ENCODE measurements at places on chromosomes 5 and 9. TPM values are rescaled to one million over a fixed set of nuclear protein-coding genes. Genes with fewer than 3 reads are reported as not detected.

GRCh38 chr5:71632168-71632567 lies 45.0 kb downstream of the MCCC2 start:
- no peak for DNase-seq

- DNase-seq, result no peak
Measured at GRCh38 chr9:112532427-112532826, 45.8 kb downstream of the KIAA1958 start.

DNA sequence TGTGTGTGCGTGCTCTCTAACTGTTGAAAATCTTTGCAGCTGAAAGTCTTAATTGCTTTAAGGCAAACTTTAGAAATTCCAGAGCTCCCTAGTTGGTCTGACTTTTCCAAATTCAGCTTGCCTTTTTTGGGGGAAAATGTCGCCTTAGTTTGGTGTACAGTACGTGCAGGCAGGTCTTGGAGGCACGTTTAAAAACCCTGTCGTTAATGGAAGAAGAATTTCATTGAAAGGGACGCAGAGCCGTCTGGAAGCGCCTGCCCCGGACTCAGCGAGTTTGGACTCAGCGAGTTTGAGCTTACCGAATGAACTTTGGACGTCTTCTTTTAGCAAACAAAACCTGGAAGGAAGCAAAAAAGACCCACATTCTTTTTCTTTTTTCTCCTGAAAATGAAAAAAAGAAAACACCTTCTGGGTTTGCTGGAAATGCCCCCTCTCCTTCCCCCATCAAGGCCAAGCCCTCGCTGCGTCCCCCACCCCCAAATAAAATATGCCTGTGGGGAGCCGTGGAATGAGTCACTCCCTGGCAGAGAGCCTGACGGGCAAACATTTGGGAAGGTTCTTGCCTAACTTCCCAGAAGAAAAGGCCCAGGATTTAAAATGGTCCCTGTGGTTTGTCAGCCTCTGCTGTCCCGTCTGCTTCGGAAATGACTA lies 1.5 kb downstream of the NEK6 start:
- no peak for DNase-seq

Gene CCNO
- not detected for total RNA-seq

Measured in activated CD4-positive, alpha-beta T cell treated with anti-CD3 and anti-CD28 coated beads for 36 hours (primary cell).